ENCODE measurements at places on chromosomes 5 and 9.

- DNase-seq, result no peak
These were observed 9.9 kb downstream of the TMEM232 start for GRCh38 chr5:110716247-110717245.

- DNase-seq, result no peak
These were observed 43.4 kb upstream of the TNFAIP8 start for GRCh38 chr5:119312403-119312802.

GRCh38 chr9:110802416-110803035 lies 133.9 kb downstream of the MUSK start:
- peak; percentile 80 for DNase-seq

DNA sequence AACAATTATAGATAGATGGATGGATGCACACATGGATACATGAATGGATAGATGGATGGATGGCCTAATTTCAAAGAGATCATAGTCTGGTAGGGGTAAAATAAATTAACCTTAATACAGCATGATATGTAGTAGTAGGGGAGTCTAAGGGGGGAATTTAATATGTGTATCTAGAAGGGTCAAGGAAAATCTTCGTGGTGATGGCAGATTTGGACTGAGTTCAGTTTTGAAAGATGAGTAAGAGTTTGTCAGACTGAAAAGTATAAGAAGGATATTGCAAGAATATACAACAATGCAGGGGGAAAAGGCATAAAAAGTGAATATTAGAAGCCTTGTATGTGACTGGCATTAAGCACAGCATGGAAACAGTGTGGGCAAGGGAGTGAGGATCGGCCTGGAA lies 98.7 kb downstream of the ZNF462 start:
- DNase-seq, result peak; percentile 43

DNA sequence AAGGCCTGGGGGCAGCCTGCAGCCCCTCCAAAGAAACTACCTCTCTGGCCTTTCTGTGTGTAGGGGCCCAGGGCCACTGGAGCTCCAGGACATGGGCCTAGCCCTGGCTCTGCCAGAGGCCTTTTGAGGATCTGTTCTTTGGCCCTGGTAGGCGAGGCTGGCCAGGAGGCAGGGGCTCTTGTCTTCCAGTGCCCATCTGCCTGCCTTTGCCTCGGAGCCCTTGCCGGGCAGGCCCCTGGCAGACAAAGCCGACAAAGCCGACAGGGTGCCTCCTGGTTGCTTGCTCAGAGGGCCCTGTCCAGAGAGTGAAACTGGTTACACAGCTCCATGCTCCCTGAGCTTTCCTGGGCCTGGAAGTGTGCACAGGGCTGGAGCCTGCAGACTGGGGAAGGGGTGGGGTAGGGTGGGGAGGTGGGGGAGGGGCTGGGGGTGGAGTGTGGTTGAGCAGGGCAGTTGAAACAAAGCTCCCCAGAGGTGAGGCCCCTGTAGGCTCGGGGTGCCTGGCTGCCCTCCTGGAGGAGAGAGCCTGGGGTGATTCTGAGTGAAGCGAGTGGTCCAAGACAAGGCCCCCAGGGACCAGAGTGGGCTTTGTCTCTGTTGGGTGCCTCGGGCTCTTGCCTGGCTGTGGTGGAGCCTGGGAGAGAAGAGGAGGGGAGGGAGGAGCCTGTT lies 29.3 kb downstream of the PTPA start:
- peak; percentile 57 for DNase-seq

GRCh38 chr5:109454731-109455505 lies 45.1 kb upstream of the PJA2 start:
- peak; percentile 65 for DNase-seq

DNA sequence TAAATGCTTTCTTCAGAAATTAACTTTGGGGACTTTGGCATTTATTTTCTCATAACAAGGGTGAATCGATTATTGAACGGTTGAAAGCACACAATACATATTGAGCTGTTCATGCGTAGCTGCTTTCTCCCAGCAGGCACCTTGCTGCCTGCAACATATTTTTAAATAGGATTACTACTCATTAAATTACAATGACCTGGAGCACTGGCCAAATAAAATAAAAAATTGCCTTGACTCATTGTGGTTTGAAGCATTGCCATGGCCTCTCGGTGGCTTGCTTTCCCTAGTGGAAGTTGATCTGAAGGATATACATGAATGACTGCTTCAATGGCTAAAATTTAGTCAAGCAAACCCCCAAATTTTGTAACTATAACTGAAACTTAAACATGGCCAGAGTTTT lies 181.6 kb upstream of the NUDT12 start:
- peak; percentile 51 for DNase-seq

- DNase-seq, result no peak
These were observed 63.2 kb upstream of the FSTL4 start for GRCh38 chr5:133675376-133676154.

GRCh38 chr9:79256691-79257213 lies 315.0 kb upstream of the TLE4 start:
- peak; percentile 20 for DNase-seq

- no peak for DNase-seq
These were observed 178.7 kb downstream of the PPP2R2B start for GRCh38 chr5:146699664-146700418.

DNA sequence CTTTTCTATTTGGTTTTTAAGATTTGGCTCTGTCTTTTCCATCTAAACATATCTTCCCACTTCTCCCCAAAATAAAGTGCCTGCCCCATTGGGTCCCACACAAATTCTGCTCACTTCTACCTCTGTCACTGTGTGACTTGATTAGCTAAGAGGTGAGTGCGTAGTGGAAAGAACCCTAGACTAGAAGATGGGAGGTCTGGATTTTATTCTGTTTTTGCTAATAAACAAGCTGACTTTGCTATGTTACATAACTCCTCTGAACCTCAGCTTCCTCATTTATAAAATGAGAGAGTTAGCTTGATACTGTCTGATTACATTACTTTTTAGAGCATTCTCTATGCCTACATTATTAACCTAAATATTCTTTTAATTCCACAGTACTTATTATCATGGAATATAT lies 51.3 kb upstream of the PTGER4 start:
- DNase-seq, result no peak

DNA sequence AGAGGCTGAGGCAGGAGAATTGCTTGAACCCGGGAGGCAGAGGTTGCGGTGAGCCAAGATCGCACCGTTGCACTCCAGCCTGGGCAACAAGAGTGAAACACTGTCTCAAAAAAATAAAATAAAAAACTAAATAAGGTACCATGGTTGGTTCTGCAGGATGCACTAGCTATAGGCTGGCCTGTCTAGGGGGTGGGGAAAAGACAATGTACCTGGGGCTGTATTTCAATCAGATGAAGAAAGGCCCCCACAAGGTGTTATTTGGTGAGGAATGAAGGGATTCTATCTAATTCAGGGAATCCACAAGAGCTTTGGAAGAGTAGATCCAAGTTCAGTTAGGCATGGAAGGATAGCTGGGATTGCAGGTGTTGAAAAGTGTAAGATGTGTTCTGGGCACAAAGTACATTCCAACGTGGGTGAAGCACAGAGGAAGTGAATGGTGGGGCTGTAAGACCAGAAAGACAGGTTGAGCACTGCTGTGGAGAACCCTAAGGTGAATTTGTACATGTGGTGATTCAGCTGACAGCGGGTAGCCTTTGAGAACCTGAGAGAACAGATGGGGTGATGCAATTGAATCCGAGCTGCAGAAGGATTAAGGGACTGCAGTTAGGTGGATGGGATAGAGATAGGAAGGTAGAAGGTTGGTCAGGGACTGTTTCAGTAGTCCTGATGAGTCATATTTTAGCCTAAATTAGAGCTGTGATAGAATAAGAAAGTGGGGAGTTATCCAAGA lies 71.8 kb downstream of the CAST start:
- no peak for DNase-seq

- no peak for DNase-seq
These were observed 235.3 kb downstream of the GABRB2 start for GRCh38 chr5:161311146-161311708.

DNA sequence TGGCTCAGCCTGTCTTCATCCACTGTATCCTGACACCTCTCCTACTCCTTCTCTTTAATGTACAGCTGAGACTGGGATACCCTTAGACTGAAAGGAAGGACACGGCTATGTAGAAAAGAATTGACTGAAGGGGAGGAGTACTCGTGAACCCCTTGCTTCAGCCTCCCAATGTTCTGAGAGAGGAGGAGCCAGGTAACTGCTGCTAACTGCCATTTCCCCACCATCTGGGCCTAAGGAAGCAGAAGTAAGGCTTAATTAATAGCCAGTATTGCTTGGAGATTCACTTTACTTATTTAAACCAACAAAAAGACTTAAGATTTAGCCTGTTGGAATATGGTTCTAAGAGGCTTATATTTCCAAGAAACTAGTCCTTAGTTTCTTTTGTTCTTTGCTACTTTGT lies 18.8 kb upstream of the RGS3 start:
- DNase-seq, result no peak

DNA sequence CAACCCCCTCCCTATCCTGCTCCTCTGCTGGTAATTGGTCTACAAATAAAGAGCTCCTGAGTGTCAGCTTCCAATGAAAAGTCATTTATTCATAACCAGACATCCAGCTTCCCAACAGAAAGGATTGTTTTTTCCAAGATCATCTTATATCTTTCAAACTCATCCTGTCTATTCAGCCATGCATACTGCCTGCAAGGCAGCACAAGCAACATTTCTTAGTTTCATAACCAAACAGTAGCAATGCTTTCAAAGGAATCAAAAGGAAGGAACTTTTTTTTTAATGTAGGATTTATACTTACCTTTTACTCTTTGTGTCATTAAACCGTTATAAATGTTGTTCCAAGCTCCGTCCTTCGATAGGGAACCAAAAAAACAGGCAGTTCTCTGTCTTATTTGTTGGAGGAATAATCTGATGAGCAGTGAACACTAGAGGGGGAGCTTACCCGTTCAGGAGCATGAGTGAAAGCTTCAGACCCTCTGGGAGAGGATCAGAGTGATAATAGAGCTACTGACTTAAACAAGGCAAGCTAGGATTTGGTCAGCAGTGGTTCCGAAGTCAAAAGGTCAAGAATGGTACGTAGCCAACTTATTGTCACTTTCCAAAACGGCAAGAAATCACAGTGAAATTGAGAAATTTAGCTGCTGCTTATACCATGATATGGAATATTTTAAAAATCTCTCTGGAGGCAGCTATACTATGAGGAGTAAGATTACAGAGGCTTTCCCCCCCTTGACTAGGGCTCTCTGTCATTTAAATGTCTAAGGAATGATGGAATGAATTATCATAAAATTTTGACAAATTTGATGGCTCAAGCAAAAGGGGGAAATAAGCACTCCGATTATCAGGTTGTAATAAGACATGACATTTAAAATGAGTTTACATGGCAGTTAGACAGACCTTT lies 892.9 kb downstream of the NR2F1-AS1 start:
- peak; percentile 72 for DNase-seq

GRCh38 chr5:159781626-159782157 lies 134.6 kb upstream of the ADRA1B start:
- DNase-seq, result no peak

DNA sequence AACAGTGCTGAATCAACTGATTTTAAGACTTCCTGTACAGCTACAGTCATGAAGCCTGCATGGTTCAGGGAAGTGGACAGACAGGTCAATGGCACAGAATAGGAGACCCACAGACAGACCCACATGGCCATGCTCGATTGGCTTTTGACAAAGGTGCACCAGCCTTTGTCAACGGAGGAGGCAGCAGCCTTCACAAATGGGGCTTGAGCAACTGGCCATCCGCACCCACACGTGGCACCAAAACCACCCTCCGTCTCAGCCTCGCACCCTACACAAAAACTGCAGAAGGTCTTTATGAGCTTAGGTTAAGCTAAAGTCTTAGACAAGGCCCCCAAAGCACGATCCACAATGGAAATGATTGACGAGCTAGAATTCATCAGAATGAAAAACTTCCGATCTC lies 59.5 kb upstream of the UBAC1 start:
- DNase-seq, result no peak

- DNase-seq, result no peak
These were observed 92.3 kb downstream of the ANKRD33B start for GRCh38 chr5:10655972-10656830.

DNA sequence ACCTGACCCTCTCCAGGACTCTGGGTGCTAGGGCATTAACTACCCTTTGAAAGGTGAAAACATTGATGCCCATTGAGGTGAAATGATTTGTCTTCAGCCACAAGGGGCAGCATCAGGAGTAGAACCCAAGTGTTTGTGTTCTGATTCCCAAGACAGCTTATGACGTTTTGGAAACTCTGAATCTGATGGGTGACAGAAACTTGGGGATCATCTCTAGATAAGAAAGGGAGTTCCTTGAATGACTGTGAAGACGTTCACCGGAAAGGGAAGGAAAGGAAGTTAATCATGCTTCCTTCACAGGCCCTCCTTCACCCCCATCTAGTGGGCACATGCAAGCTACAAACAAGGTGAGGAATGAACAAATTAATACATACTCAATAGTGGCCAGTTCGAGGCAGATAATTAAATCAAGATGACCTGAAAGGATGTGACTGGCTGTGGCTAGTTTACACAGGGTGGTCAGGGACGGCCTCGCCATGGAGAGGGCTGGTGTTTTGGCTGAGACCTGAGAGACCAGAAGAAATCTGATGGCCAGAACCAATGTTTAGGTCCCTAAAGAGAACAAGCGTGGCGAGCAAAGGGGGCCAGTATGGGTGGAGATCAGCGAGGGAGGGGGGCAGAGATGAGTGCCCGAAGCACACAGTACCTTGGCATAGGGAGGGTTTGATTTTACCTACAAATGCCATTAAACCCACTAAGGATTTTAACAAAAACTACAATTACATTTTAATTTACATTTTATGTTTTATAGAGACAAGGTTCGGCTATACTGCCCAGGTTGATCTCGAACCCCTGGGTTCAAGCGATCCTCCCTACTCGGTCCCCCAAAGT lies 937 bp upstream of the SLC26A2 start:
- DNase-seq, result peak; percentile 84

DNA sequence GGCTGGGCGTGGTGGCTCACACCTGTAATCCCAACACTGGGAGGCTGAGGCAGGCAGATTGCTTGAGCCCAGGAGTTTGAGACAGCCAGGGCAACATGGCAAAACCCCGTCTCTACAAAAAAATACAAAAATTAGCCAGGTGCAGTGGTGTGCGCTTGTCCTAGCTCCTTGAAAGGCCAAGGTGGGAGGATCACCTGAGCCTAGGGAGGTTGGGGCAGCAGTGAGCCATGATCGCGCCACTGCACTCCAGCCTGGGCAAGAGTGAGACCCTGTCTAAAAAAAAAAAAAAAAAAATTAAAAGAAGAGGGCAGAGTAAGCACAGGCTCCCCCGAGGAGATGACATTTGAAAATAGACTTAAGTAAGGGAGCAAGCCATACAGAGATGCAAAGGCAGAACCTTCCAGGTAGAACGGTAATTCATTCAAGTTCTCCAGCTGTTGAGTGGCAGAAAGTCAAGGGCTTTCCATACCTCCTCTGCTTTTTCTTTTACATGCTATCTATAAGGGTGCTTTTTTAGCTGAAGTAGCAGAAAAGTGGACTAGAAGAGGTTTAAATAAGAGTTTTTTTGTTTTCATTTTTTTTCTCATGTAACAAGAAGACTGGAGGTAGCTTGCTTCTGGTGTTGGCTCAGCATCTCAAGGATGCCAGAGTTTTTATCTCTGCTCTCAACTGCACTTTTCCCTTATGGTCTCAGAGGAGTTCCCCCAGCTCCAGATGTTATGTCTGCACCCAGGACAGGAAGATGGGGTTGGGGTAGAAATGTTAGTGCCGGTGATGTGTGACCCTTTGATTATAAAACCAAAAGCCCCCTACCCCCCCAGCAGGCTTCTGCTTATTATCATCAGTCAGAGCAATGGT lies 40.8 kb downstream of the ERGIC1 start:
- DNase-seq, result no peak

GRCh38 chr5:558871-559503 lies 34.7 kb upstream of the SLC9A3 start:
- DNase-seq, result no peak

Measured in fibroblast of pulmonary artery (primary cell).